ENCODE measurements at places on chromosomes 7 and 10. TPM values are rescaled to one million over a fixed set of nuclear protein-coding genes. Genes with fewer than 3 reads are reported as not detected.

Gene TMEM236
- 0.04 TPM for total RNA-seq

Gene CYP2C19
- not detected for total RNA-seq

Gene HPSE2
- total RNA-seq = not detected

Gene ETV1
- not detected for total RNA-seq

Gene SPAM1
- not detected for total RNA-seq

Gene CALHM3
- 0.30 TPM for total RNA-seq

Gene C10orf67
- total RNA-seq = not detected

Gene PLEKHS1
- total RNA-seq = not detected

Gene KLHDC10
- 13.1 TPM for total RNA-seq

Gene CYP3A7
- not detected for total RNA-seq

Gene SERPINE1
- total RNA-seq = not detected

Gene SRGN
- 56.4 TPM for total RNA-seq

Gene CACNA2D1
- not detected for total RNA-seq

Gene C10orf71
- total RNA-seq = not detected

Gene FKBP9
- not detected for total RNA-seq

Gene HTR5A
- not detected for total RNA-seq

Gene PNLIPRP3
- total RNA-seq = not detected

Gene ADRB1
- not detected for total RNA-seq

Gene ANXA8L1
- not detected for total RNA-seq

Gene PPP1R3A
- total RNA-seq = not detected

Gene GPRIN2
- not detected for total RNA-seq

Gene IL6
- not detected for total RNA-seq

Gene SLC18A2
- 0.04 TPM for total RNA-seq

Gene C7orf57
- total RNA-seq = not detected

Gene CYP3A4
- total RNA-seq = not detected

Gene LRRC61
- 4.1 TPM for total RNA-seq

Gene TAS2R5
- total RNA-seq = 2.5 TPM

Gene TMEM60
- 28.5 TPM for total RNA-seq

Gene FAM25G
- total RNA-seq = not detected

Gene NOS3
- 62.5 TPM for total RNA-seq

Gene TMEM176A
- not detected for total RNA-seq

Gene SHTN1
- total RNA-seq = not detected

Gene CFAP58
- 0.26 TPM for total RNA-seq

Gene GNGT1
- total RNA-seq = not detected

Gene FKBP6
- not detected for total RNA-seq

Gene SPOCK2
- not detected for total RNA-seq

Gene CPA2
- total RNA-seq = not detected

Gene WDFY4
- 144 TPM for total RNA-seq

Gene OGDHL
- total RNA-seq = 0.75 TPM

Gene ZNF680
- total RNA-seq = 18.3 TPM

All from Karpas-422 (cell line).